ENCODE measurements at places on chromosomes 3 and 15.

- DNase-seq = no peak
Observed at GRCh38 chr15:82918162-82918561, 34.4 kb downstream of the HOMER2 start.

DNA sequence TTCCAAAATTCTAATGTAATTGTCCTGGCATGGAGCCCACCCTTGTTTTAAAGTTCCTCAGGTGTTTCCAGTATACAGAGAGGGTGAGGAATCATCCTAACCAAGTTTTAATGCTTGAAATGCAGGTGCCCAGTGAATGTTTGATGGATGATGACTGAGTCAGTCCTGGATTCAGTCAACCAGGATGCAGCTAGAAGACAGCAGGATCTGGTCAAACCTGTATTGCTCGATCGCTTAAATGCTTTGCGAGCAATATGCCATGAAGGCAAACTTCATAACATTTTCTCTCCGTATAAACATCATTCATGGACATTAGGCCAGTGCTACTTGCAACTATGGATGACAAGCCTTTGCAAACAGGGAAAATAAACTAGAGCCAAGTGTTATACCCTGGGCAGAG, 591.2 kb downstream of the RSL24D1 start:
- DNase-seq = no peak

GRCh38 chr15:56295433-56295832, 51.8 kb upstream of the RFX7 start:
- DNase-seq = no peak

GRCh38 chr3:88301273-88301995, 151.7 kb downstream of the C3orf38 start:
- DNase-seq = no peak

DNA sequence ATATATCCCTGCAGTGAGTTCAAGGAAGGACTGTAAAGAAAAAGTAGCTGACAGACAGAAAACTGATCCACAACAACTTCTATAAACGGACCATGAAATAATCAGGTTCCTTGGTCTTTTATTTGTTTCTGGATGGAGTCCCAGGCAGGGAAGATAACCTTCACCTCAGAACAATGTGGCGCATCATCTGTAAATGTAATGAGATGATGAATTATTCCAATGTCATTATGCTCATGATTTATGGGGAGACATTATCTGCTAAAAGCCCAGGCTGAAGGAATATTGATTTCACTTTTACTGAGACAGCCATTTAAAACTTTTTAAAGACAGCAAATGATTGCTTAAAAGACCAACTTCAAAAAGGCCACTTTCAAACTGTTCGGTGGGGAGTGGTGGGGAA, 354.9 kb upstream of the ADAMTS9 start:
- no peak for DNase-seq

GRCh38 chr3:172115787-172116186, 76.4 kb downstream of the FNDC3B start:
- DNase-seq = no peak

DNA sequence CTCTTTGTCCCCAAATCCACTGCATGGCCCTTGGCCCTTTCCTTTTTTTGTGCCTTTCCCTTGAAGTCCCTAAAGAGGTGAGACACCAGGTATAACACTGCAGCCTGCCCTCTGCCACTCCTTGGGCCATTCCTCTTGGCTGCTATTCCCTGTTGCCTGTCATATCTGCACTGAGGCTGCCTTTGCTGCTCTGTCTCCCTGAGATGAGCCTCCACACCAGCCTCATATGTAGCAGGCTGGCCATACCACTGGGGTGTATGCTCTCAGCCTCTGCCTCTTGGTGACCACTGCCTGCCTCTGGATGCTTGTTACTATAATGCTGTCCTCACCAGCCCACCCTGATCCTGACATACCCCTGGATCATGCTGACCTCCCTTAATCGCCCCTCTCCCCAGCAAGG, 252.0 kb downstream of the CLSTN2 start:
- DNase-seq = no peak

DNA sequence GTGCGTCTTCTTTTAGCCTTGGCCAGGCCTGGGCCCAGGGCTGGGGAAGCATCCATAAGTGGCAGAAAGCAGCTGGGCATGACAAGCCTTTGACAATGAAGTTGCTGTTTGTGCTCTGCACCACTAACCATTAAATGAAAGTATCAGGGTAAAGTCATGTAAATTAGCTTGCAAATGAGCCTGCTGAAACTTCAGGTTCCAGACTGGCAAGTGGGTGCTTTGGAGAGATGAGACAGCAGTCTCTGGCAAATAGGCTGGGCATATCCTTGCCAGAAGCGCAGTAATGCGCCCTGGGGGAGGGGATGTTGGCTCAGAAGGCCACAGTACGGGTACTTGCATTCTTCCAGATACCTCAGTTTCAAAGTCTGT, 40.7 kb downstream of the RAB6B start:
- DNase-seq = peak; percentile 65

DNA sequence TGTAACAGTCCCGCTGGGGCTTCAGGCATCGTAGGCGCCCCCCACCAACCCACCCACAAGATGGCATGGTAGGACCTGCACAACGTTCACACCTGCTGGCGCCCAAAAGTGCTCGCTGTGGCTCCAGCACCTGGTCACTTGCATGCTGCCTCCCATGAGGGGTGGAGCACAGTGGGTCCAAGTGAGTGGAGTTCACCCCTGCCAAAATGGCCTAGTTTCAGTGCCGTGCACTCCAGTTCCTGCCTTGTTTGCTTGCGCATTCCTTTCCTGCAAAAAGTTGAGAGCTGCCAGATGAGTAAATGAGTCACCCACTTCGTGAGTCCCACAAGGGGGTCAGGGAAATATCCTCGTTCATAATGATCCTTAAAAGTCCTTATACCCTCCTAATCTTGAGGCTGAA, 788.7 kb upstream of the DPPA4 start:
- DNase-seq = no peak

GRCh38 chr3:151926956-151927355, 53.5 kb downstream of the SUCNR1 start:
- no peak for DNase-seq

DNA sequence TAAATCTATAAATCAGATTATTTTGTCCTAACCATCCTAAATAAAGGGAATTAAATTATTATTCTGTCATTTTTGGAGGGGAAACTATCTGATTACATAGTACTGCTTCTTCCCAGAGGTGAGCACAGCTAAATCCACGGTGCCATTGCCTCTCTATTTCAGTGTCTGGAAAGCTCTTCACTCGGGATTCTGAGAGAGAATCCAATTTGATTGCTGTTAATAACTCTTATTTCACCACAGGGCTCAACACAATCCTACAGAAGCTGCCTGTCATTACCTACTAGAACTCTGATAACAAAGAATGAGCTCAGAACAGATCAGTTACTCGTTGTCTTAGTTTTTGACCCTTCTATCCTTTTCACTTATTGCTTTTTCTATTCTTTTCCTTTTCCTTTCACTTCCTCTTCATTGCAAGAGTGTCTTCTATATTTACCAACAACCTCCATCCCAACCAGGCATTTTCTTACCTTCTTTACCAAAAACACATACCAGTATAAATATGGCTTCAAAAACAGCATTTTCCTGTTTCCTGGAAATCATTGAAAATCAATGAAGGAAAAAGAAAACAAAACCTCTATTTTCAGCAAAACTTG, 30.4 kb downstream of the OXNAD1 start:
- no peak for DNase-seq

GRCh38 chr3:133849346-133849745, 43.7 kb downstream of the SRPRB start:
- DNase-seq = no peak

DNA sequence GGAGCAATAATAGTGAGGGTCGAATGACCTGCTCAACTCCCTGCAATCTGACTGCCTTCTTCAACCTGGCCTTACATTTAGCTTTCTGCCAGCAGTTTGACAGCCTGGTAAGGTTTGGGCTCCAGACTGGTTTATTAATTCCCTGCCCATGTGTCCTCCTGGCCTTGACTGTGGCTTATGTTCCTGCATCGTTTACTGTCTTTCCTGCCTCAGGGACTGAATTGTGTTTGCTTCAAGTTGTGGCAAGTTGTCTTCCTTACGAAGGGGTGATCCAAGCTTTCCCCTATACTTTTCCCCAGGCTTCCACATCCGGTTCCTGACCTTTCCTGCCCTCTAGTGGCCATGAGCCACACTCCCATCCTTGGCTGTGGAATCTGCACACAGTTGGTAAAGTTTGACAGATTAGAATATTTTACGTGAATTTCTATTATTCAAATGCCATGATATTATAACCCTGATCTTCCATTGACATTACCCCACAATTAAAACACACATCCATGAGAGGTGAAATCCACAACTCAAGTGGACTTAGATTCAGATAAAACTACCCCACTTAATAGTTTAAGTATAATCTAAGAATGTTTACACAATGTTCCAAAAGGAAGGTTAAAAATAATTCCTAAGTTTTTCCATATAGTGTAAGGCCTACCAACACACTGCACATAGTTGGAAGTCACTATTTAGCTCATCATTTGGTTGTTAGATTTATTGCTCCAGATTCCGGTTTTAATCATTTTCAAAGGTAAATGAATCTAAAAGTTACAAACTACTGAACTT, 95.7 kb downstream of the NEDD4 start:
- peak; percentile 26 for DNase-seq

- no peak for DNase-seq
Observed at GRCh38 chr15:101138913-101139880, 112.7 kb downstream of the CHSY1 start.

Data from globus pallidus (tissue), 1 donor.